ENCODE measurements at places on chromosomes 1 and 21.

- DNase-seq = peak; percentile 91
Measured at GRCh38 chr1:37682334-37682987, 9.9 kb upstream of the CDCA8 start.

DNA sequence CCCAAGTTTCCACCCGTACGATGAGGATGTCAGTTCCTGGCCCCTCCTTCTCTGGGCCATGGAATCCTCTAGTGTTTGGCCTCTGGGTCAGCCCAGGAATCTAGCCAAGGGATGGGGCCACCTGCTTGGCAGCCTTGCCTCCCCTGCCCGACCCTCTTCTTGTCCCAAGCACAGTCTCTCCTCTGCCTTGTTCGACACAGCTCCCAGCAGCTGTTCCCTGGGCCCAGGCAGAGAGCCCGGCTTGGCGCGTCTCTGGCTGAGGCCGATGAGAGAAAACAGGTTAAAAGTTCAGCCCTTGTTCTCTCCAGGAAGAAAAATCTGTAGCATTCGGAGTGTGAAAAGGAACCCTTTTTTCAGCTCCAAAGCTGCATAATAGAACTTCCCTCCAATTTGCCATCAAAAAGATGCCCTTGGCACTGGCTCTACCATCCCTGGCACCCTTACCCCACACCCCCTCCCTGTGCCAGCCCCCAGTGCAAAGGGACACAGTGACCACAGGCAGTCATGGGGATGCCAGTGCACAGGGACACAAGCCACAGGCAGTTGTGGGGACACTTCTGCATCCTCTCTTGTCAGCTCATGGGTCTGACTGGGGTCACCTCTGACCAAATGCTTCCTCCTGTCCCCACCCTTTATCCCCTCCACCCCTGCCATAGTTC lies 68.4 kb downstream of the EPHB2 start:
- DNase-seq = no peak

- no peak for DNase-seq
Measured at GRCh38 chr1:13583595-13583965, at the start of gene PDPN. Gene PDPN (plus strand): TSS chr1:13583832. CDS start chr1:13584034, 202 bp downstream.

DNA sequence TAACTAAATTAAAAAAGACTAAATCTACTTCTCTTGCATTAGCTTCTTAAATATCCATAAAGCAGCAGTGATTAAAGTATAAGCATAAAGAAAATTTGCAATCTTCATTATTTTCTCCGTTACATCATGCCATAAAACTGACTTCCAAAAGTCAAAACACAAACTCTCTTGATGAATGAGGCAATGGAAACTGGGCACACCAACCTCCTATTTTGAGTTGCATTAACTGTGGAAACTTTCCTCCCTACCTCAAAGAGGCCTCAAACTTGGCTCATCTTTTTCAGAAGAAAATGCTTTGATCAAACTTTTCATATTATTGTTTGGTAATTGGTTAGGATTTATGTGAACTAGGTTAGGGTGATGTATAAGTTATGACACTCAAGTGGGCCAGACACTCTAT lies 4.1 kb upstream of the BTG3 start:
- DNase-seq = no peak

- DNase-seq = no peak
Measured at GRCh38 chr1:205928317-205928716, 14.9 kb downstream of the SLC26A9 start.

DNA sequence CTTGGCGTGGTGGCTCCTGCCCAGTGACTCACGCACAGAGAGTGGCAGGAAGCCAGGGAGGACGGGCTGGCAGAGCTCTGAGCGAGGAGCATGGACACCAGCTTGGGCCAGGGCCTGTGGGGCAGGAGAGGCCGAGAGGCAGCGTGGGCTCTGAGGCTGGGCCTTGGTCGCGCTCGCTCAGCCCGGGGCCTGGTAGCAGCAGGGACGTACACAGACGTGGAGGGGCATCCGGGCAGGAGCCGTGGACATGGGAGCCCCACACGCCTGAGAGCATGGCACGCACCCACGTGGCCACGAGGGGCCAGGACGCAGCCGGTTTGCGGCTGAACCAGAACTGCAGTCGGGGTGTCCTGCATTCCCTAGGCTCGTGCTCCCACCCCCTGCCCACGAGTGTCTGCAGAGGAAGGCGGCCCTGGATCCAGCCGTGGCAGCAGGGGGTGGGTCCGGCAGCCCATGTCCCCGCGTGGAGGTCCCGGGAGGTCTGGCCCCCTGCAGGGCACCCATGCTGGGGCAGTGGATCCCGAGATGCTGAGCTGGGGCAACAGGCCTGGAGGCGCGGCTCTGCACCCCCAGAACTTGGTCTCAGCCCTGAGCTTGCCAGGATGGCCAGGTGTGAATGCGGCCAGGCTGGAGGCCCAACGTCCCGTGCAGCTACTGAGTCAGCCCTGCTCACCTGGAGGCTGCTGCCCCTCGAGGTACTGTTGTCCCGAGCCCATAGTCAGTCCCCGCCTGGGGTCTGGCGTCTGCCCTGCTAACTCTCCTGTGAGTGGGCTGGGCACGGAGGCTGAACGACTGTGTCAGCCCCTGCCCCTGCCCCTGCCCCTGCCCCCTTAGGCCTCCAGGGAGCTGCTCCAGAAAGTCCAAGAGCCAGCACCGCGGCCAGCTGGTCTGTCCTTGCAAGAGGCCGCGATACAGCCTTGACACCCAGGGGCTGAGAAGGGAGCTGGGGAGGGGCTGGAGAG lies 61.6 kb downstream of the SLX9 start:
- peak; percentile 49 for DNase-seq

DNA sequence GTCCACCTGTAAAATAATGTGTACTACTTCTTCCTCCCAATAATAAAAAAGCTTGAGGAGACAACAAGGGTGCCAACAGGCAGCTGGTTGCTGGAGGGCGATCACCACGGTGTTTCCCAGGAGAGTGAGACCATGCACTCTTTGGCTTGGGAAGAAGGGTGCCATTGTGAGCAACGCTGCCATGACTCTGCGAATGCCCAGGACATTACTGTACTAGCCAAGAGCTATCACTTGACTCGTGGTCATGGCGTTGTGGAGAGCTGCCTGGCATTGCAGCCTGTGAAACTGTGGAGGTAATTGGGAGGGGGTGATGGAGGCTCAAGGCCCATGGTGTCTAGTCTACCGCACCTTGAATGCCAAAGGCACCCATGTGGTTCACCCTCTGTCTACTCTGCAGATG lies 14.6 kb upstream of the PRMT2 start:
- DNase-seq = no peak

- no peak for DNase-seq
Measured at GRCh38 chr21:43847301-43847700, 17.7 kb upstream of the AGPAT3 start.

GRCh38 chr1:172429331-172430127 lies 9.0 kb downstream of the C1orf105 start:
- no peak for DNase-seq

GRCh38 chr1:26794391-26794790 lies 6.6 kb downstream of the PIGV start:
- DNase-seq = no peak

DNA sequence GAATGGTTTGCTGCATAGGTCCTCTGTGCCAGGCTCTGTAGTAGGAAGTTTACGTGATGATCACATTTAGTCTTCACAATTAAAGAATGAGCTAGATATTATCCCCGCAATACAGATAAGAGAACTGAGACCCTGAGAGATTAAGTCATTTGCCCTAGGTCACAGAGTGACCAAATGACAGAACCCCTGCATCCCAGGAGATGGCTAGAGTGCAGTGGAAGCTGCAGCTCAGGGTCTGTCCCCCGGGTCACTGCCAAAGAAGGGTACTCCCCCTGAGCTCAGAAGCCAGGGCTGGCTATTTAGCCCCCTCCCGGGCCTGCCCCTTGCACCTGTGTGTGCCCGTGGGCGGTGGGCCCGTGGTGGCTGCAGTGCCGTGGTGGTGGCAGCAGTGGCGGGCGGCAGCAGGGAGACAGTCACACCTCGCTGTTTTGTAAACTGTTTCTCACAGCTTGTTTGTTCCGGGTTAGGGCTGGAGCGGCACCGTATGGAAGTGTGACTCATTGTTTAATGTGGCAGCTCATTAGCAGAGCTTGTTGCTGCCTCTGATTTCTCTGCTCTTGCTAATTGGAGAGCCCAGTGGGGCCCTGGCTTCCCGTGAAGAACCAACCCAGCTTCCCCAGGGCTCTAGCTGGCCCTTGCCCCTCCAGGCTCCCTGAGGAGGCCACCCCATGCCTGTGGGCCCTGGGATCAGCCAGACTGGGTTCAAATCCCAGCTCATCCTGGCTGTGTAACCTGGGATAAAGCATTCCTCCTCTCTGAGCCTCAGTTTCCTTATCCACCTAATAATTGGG lies 19.3 kb upstream of the FOXO6 start:
- peak; percentile 56 for DNase-seq

GRCh38 chr1:168687816-168688215 lies 41.2 kb downstream of the DPT start:
- DNase-seq = no peak

DNA sequence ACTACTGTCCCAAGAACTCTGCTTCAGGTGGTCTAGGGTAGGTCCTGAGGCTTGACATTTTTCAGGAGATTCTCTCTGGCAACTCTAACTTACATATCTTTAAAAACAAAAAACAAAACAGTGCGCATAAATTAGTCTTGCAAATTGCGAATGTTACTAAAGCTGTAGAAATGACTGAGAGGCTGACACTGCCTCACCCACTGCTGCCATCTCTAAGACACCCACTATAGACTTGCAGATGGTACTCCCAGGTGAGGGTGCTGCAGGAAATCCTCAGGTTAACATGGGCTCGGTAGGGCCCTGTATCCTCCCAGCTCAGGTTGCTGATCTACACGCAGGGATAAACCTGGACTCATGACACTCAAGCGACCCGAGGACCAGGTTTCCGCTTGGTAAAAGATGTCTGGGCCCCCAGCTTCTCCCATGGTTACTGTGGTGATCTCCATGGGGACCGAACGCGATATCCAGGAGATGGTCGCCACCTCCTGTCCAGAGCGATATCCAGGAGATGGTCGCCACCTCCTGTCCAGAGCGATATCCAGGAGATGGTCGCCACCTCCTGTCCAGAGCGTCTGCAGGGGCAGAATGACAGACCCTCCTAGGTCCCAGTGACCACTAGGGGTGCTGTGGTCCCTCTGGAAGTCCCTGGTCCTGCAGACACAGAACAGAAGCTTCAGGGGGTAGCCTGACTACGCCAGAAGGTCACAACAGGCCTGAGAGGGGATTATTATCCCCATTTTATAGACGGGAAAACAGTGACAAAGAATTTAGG lies 16.2 kb upstream of the LY9 start:
- peak; percentile 78 for DNase-seq

GRCh38 chr1:156602557-156602993 lies 1.3 kb upstream of the GPATCH4 start:
- DNase-seq = no peak

- DNase-seq = no peak
Measured at GRCh38 chr1:35762141-35762540, 7.6 kb downstream of the CLSPN start.

DNA sequence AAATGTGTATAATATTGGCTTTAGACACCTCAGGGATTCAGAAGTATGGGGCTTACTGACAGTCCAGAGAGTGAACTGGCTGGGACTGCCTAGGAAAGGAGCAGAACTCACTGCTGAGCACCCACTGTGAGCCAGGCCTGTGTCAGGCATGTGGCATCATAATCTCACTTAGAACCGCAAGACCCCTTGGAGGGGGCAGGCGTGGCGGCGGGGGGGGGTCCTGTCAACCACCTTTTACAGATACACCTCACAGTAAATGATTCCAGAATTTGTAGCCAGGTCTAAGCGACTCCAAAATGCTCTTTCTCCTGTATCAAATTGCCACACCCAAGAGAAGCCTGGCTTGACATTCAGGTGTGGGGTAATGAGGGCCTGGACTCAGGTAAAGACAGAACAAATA lies 235.5 kb downstream of the KCNH1 start:
- DNase-seq = no peak

DNA sequence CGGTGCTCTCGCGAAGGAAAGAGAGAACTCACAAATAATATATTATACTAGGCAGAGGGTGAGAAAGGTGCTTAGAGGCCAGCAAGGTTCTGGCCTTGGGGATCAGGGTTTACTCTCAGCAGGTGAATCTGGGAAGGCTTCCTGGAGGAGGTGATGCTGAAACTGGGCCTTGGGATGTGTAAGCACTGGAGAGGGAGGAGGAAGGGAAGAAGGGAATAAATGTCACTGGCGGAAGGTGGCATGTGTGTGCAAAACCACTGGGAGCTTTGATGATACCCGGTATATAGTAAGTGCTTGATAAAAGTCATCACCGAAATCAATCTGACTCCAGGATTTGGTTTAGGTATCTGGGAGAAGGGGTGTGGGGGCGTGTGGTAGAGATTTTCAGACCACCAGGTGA lies 24.4 kb downstream of the SPSB1 start:
- no peak for DNase-seq

DNA sequence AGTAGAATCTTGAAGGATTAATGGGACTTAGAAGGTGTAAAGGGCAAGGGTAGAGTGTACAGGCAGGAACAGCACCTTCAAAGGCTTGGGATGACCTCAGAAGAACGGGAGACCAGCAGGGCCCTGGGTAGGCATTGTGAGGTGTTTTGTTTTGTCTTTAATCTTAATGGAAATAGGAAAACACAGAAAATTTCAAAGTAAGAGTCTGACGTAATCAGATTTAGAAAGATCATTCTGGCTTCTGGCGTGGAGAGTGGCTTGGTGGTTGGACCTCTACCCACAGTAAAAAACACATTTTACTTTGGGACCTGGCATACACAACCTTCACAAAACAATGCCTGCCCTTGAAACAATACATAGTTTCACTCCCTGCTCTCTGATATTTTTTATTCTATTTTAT lies 4.1 kb downstream of the MOV10 start:
- no peak for DNase-seq

GRCh38 chr21:46600978-46601377 lies 3.9 kb downstream of the S100B start:
- no peak for DNase-seq

DNA sequence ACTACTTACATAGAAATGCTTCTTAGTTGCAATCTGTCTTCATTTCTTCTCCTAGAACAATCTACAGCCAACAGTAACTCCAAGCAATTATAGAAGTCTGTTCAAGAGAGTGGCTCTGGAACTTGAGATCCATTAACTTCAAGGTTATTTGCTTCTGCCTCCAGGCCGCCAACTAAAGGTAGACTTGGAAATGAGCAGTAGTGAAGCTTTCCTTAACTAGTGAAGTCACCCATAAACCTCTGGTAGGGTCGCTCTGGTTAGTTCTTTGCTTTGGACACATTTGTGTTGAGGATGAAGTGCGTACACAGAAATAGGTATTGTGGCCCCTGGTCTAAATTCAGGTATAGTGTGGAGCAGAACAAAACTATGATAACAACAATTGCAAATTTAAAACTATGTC lies 809.9 kb upstream of the RGS18 start:
- no peak for DNase-seq

DNA sequence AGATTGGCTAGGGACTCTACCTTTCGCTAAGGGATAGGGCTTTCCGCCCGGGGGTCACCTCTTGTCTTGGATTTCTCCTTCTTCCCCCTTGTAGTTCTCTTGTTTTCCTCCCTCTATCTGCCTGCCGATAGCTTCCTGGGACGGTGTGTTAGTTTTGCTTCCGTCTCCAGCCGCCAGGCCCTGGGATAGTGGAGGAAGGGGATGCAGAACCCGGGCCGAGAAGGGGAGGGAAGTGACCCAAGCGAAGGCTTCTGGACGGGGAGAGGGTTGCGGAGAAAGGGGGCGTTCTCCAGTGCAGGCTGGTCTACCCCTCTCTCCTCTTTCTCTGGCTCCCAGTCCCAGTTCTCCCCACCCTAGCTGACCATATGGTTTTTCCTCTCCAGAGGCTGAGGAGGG lies 871 bp downstream of the TUFT1 start:
- no peak for DNase-seq

Measured in activated effector memory CD4-positive, alpha-beta T cell treated with anti-CD3 and anti-CD28 coated beads, Interleukin-2, amount 50 U/mL, for 16 hours (primary cell).